T-helper 17 cell (primary cell): ENCODE measurements at places on chromosomes 5 and 9.

DNA sequence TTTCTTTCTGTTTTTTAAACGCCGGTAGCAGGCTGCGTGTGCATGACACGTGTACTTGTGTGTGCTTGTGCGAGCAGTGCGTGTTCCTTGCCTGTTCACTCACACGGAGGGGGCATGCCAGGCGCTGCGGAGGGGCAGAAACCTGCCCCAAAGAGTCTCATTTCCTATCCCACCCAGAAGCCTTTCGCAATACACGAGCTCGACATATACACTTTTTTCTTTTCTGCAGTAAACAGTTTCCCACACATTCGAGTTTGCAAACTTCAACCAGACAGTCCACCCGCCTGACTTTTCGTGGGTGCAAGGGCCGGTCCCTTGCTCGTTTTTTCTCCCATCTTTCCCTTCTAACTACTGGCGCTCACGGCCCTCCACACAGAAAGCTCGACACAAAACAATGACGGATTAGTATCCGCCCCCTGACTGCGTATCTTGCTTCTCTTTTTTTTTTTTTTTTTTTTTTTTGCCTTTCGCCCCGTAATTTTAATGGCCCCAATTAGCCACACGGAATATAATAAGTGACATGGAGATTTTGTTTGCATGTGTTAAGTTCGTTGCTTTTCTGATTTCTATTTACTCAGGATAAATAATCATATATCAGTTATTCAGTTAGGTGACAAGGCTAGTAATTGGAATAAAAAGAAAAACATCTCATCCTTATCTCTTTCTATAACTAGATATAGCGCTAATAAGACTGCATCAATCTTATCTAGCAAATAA lies 5.3 kb upstream of the OTP start:
- no peak for DNase-seq

- DNase-seq: no peak
These were observed 8.1 kb upstream of the TENT4A start for GRCh38 chr5:6705088-6705487.

- no peak for DNase-seq
These were observed 239.9 kb downstream of the FAM114A2 start for GRCh38 chr5:153798830-153799229.

DNA sequence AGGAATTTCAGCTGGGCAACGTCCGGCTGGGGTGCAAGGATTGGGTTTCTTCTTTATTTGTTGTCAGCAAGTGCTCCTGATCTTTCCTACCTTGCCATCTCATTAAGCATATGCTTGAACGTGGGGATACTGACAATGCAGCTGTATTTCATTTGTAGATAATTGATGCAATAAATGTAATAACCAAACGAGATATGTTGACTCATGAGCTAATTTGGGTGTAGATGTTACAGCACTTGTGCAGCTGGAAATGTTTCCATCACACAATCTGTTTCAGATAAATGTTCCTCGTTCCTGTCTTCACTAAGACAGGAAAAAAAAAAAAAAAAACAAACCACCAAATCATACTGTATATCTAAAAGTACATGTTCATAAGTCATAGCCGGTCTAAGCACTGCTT lies 123.8 kb downstream of the DMRT2 start:
- no peak for DNase-seq

DNA sequence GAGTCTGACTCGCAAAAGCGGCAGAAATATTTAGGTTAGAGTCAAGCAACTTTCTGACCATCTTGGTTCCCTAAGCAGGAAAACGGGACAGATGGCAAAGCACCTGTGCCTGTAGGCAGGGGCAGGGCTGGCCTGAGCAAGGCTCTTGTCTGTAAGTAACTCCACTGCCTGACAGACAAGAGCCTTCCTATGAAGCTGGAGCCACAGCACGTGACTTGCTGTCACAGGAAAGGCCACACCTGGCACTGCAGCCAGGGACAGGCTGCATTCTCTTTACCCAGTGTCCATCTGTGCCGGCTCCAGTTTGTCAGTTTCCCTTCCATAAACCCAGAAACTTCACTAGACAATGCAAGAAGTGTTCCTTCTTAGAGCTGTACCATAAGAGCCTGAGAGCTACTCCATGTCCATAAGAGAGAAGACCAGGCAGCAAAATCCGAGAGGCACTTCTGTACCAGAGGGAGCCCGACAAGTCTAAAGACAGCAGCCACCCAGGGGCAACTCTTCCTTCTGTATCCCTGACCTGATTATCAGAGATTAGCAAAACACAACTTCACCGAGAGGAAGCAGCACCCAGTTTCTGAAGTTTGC lies 78.1 kb downstream of the GPR21 start:
- no peak for DNase-seq

DNA sequence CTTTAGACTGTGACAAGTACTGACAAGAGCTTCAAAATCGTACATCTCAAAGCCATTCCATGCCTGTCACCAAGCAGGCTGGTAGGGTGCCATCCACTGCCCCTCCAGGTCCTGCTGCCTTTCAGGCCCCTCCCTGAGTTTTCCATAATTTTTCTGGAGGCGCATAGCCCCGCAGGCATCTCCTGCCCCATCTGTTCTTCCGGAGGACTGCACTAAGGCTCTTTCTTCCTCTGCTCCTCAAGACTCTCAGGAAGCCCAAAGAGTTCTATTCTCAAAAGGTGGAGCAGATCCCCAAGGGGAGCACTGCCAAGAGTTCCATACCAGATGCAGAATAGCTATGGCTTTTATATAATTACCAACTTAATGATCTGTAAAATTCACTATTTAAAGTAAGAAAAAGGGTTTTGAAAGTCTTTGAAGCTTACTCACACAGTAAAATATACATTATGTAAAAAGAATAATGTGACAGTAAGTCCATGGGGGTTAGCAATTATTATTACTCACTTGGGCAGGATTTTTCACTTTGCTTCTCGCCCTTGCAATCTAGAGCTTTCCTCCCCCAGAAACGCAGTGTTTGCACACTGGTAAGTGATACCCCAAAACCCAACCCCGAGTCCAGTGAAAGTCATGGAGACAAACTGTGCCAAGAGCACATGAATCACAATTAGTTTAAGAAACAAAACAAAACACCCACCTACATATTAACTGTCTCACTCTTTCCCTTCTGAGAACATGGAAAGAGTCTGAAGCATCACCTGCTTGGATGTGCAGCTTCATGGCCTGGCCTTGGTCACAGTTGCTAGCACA lies 114.1 kb upstream of the DAPK1 start:
- DNase-seq: no peak

DNA sequence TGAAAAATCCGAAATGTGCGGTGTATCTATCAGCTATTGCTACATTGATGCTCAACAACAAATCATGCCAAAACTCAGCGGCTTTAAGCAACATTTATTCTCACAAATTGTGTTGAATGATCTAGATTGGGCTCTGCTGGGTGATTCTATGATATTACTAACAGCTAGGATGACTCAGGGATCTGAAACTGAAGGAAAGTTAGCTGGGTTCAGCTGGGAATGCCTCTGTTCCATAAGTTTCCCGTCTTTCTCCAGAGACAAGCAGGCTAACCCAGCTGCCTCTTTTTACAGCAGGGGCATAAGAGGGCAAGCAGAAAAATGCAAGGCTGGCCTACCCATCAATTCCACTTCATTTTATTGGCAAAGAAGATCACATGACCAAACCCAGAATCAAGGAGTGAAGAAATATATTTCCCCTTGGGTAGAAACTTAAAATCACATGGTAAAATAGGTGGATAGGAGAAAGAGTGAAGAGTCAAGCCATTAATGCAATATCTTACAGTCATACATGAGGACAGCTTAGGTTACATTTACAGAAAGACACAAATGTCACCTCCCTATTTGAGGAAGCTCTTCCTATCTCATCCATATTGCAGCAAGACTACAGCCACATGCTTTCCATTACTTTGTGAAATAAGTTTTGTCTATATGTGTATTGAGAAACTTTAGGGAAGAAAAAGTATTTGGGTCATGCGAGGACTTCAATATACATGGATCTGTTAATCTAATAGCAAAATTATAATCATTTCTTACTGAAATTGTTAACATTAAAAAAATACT lies 30.8 kb downstream of the IL7R start:
- DNase-seq: no peak

DNA sequence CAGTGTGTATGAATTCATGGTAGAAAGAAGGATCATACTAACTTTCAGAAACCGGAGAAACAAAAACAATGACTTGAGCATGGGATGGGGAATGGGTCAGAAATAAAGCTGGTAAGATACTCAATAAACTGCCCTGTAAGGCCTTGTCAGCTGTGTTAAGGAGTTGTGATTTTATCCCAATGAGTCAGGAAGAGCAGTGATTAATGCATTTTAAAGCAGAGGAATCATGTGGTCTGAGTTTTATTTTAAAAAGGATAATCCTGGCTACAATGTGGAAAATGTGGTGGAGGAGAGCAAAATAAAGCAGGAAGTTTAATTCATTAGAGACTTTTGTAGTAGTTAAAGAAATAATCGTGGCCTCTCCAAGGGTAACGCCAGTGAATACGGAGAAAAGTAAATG lies 28.7 kb downstream of the DHX29 start:
- no peak for DNase-seq

DNA sequence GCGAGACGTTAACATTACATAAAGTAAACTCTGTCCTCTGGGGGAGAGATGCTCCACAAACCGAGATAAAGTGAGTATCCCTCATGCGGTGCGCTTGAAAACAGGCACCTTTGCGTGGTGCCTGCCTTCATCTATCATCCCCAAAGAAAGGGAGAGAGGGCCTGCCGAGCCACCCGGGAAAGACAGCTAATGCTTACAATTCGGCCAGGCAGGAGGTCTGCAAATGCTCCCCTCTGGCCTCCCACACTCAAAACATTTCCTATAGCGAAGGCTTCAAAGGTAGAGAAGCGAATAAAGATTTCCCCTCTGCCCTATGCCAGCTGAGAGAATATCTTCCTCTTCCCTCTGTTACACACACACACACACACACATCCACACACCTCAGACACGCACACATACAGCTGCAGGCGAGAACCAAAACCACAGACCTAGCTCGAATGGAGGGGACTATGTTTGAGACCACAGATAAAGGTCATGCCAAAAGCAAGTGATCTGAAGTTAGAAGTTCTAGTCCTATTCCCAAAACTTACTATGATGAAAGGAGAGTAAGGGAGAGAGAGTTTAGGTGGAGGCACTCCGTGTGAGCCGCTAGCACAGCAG lies 132.8 kb downstream of the CRB2 start:
- DNase-seq: no peak

GRCh38 chr5:139062910-139063663 lies 135.1 kb downstream of the SIL1 start:
- DNase-seq: no peak

DNA sequence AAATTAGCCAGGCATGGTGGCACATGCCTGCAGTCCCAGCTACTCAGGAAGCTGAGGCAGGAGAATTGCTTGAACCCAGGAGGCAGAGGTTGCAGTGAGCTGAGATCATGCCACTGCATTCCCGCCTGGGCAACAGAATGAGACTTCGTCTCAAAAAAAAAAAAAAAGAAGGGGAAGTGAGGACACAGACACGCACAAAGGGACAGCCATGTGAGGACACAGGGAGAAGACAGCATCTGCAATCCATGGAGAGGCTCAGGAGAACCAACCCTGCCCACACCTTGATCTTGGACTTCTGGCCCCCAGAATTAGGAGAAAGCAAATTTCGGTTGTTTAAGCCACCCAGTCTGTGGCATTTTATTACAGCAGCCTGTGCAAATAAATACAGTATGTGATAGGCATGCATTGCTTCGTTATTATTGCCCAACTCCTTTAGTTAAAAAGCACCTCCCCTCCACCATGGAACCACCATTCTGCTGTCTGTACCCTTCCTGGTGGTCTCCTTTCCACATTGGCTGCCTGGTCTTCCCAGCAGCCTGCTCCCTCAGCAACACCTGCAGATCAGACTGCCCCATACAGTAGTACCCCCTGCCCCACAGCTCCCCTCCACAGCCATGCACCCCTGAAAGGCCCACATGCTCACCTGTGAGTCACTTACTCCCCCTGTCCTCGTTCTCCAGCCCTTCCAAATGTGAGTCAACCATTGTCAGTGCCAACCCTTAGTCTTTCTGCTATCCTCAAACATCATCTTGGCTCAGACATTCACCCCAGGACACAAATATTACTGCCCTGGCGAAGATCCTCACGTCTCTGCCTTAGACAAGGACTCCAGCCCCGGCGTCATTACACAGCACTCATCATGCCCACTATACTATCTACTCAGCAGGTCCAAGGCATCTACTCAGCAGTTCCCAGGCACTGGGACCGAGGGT lies 128.8 kb downstream of the ROR2 start:
- DNase-seq: no peak

DNA sequence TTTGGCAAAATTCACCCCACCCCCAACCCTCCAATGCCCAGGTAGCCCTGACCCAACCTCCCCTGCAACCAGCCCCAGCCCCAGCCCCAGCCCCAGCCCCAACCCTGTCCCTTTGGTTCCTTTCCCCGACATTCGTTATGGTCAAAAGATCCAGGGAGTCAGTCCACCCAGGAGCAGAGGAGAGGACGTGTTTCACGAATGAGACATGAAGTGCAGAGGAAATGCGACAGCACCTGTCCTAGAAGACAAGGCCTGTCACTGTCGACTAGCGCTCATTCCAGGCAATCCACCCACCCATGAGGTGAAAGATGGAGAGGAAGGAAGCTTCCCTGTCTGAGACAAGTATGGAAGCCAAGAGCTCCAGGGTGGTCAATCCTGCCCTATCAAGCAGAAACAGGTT lies 485.0 kb downstream of the SPATA31A7 start:
- DNase-seq: no peak

DNA sequence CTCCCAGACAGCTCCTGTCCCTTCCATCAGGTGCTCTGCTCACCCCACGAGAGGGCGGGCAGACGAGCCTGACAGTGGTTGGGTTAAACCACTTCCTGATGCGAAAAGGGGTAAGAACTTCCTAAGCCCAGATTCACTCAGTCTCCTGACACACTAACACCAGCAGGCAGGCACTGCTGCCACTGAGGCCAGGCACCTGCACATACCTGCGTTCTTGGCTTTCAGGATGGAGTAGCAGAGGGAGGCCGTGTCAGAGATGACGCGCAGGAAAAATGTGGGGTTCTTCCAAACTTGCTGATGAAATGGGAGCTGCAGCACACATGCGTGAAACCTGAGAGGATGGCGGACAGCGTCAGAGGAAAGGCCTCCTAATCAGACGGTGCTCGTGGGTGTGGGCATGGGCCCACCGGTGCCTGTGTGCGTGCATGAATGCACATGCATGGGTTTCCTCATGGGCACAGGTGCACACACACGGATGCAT lies 29.9 kb downstream of the SLC6A18 start:
- peak; percentile 26 for DNase-seq

- DNase-seq: no peak
These were observed 86.7 kb downstream of the SLC1A3 start for GRCh38 chr5:36692791-36693763.

GRCh38 chr9:89814340-89815040 lies 209.7 kb downstream of the GADD45G start:
- DNase-seq: no peak

GRCh38 chr9:134344068-134344799 lies 18.0 kb downstream of the RXRA start:
- no peak for DNase-seq

GRCh38 chr9:33230756-33231622 lies 9.0 kb upstream of the SPINK4 start:
- no peak for DNase-seq
